ENCODE measurements at places on chromosomes 4 and X.

- no peak for DNase-seq
Measured at GRCh38 chr4:79998201-79998600, 74.8 kb downstream of the ANTXR2 start.

GRCh38 chrX:24485976-24486680 lies 21.0 kb downstream of the PDK3 start:
- no peak for DNase-seq

- DNase-seq = no peak
Measured at GRCh38 chr4:139555705-139556070, 331 bp downstream of the SETD7 start.

- DNase-seq = no peak
Measured at GRCh38 chrX:48835524-48836329, at the start of gene PCSK1N. Gene PCSK1N (minus strand): TSS chrX:48835610. CDS start chrX:48835532, 78 bp downstream.

DNA sequence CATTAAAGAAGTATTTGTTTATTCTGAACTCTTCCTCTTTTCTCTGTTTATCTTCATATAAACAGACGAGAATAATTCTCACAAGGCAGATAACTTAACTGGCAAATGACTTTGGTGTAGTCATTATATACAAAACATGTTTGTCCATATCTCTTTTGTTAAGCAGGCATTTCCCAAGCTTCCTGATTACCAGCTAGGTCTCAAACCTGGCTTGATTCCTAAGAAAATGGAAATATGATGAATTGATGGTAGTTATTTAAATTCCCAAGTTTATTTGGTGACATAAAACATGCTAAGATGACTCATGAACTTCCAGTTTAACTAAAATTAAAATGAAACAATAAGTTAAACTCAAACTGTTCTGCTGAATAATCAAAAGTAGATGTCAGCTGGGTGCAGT lies 96.8 kb downstream of the ARSJ start:
- DNase-seq = no peak

DNA sequence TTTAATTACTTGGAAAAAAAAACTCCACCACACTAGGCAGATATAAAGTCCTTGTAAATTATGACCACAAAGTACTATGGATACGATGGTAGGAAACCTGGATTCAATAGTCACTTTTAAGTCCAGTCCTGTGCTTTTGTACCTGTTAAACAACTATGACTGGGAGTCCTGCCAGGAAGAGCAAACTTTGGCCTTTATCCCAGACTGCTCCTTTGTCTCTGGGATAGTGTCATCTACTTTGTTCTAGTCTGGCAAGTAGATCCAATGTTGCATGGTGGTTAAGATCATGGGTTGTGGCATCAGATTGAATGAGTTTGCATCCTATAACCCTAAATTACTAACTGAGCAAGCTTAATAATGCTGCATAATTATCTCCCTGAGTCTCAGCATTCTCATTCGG lies 175.3 kb upstream of the FGF13 start:
- no peak for DNase-seq

- DNase-seq = no peak
Measured at GRCh38 chr4:187366530-187366929, 629.0 kb upstream of the ZFP42 start.
